Activated naive CD8-positive, alpha-beta T cell treated with anti-CD3 and anti-CD28 coated beads for 36 hours (primary cell): ENCODE measurements at places on chromosomes 7 and 10. TPM values are rescaled to one million over a fixed set of nuclear protein-coding genes. Genes with fewer than 3 reads are reported as not detected.
A peak's percentile ranks its signal among the peaks of the same experiment; 100 is the strongest.

- H3K4me3 ChIP-seq = no peak overlapping the region
- no peaks in the 10 kb centered on the region for H3K27me3 ChIP-seq
- H3K27ac ChIP-seq = no peak overlapping the region
- H3K36me3 ChIP-seq = no peaks in the 10 kb centered on the region
- DNase-seq = no peak
Observed at GRCh38 chr10:19775296-19775695, 40.9 kb upstream of the PLXDC2 start.

DNA sequence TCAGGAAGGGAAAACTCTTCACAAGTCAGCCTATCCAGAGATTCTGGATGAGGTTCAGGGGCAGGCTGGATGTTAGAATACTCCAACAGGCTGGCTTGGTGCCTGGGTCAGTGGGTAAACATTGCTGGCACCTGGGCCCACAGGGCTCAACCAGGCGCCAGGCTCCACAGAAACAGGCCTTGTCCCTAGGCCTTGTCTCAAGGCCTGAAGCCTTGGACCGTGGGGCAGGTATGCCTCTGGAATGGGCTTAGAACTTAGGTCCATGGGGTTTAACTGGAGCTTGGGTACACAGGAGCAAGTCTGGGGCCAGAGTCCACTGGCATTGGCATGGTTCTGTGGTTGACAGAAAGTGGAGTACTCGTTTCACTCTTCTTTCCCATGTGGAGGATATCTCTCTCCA, 263.0 kb upstream of the ETV1 start:
- no peaks in the 10 kb centered on the region for H3K4me1 ChIP-seq
- no peaks in the 10 kb centered on the region for H3K27me3 ChIP-seq
- no peak overlapping the region for H3K4me3 ChIP-seq
- no peak for DNase-seq
- no peak overlapping the region for H3K27ac ChIP-seq

The TSPAN15 gene
- 0.66 TPM for total RNA-seq

- H3K4me3 ChIP-seq = no peak overlapping the region
- H3K36me3 ChIP-seq = peaks cover 2% of the 10 kb centered on the region
- peaks cover 12% of the 10 kb centered on the region for H3K27me3 ChIP-seq
- peak; percentile 5 for DNase-seq
- H3K27ac ChIP-seq = no peak overlapping the region
Observed at GRCh38 chr7:116142850-116143249, 67.5 kb upstream of the TES start.

DNA sequence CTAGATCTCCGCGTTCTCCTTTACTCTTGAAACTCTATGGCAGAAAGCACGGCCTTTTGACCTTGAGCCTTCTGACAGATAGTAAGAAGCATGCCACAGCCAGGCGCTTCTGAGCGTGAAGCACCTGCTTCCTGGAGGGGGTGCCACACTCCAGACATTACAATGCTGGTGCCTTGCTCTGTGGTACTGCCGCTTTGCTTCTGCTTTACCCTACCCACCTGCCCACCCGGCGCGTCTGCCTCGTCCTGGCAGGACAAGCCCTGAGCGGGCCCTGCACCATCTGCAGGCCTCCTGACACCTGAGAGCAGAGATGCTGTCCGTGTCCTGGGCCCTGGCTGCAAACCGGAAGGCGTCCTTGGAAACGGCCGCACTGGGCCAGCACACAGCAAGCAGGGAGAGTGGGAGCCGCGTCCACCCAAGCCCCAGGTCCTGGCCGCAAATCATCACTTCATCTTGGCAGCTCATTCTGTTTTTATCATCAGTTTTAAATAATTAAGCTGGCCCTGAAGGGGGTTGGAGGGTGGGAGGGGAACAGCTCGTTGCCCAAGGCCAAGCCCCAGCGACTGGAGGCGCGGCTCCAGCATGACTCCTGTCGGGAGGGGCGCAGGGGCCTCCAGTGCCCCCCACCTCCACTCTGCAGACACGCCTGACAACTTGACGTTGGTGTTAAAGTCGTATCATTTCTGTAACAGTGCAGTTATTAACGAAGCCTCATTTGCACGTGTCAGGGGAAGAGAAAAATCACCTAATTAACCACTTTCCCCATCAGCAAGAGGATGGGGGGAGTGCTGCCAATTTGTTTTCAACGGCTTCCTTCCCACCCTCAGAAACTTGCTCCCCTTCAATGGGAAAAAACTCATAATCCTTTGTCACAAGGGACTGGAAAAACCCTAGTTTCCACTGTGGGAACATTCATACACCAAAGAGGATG, 132.2 kb downstream of the MAD1L1 start:
- H3K4me1 ChIP-seq = peaks cover 47% of the 10 kb centered on the region
- peak overlapping the region; percentile 83 for H3K27ac ChIP-seq
- H3K27me3 ChIP-seq = no peaks in the 10 kb centered on the region
- H3K4me3 ChIP-seq = peak overlapping the region; percentile 20
- peak; percentile 36 for DNase-seq

The TMEM72 gene
- total RNA-seq = not detected

DNA sequence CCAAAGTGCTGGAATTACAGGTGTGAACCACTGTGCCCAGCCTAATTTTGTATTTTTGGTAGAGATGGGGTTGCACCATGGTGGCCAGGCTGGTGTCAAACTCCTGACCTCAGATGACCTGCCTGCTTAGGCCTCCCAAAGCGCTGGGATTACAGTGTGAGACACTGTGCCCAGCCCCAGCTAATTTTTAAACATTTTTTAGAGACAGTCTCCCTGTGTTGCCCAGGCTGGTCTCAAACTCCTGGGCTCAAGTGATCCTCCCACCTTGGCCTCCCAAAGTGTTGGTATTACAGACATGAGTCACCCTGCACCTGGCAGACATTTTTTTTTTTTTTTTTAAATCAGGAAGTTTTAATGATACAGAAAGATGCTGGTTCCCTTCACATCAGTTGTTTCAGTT, 15.5 kb downstream of the DENND10 start:
- peaks cover 11% of the 10 kb centered on the region for H3K36me3 ChIP-seq
- peaks cover 5% of the 10 kb centered on the region for H3K4me1 ChIP-seq
- no peaks in the 10 kb centered on the region for H3K27me3 ChIP-seq

GRCh38 chr7:148963583-148964482, 64.5 kb downstream of the PDIA4 start:
- DNase-seq = no peak
- peak overlapping the region; percentile 78 for H3K4me3 ChIP-seq
- peak overlapping the region; percentile 85 for H3K27ac ChIP-seq
- no peaks in the 10 kb centered on the region for H3K27me3 ChIP-seq

- no peak for DNase-seq
- H3K27me3 ChIP-seq = no peaks in the 10 kb centered on the region
- no peak overlapping the region for H3K27ac ChIP-seq
- no peaks in the 10 kb centered on the region for H3K36me3 ChIP-seq
Observed at GRCh38 chr10:10716972-10717371, 300.7 kb upstream of the CELF2 start.

- DNase-seq = no peak
- H3K27ac ChIP-seq = no peak overlapping the region
- peaks cover 6% of the 10 kb centered on the region for H3K27me3 ChIP-seq
- no peaks in the 10 kb centered on the region for H3K4me1 ChIP-seq
Observed at GRCh38 chr10:955820-956217, 24.3 kb upstream of the LARP4B start.

GRCh38 chr10:90162271-90162853, 461.0 kb downstream of the KIF20B start:
- no peak for DNase-seq
- no peaks in the 10 kb centered on the region for H3K4me1 ChIP-seq
- H3K4me3 ChIP-seq = no peak overlapping the region
- no peak overlapping the region for H3K27ac ChIP-seq
- no peaks in the 10 kb centered on the region for H3K36me3 ChIP-seq

GRCh38 chr7:105825371-105825770, 51.0 kb downstream of the ATXN7L1 start:
- peaks cover 19% of the 10 kb centered on the region for H3K4me1 ChIP-seq
- peaks cover 16% of the 10 kb centered on the region for H3K36me3 ChIP-seq
- H3K4me3 ChIP-seq = no peak overlapping the region
- DNase-seq = no peak
- no peak overlapping the region for H3K27ac ChIP-seq
- no peaks in the 10 kb centered on the region for H3K27me3 ChIP-seq

DNA sequence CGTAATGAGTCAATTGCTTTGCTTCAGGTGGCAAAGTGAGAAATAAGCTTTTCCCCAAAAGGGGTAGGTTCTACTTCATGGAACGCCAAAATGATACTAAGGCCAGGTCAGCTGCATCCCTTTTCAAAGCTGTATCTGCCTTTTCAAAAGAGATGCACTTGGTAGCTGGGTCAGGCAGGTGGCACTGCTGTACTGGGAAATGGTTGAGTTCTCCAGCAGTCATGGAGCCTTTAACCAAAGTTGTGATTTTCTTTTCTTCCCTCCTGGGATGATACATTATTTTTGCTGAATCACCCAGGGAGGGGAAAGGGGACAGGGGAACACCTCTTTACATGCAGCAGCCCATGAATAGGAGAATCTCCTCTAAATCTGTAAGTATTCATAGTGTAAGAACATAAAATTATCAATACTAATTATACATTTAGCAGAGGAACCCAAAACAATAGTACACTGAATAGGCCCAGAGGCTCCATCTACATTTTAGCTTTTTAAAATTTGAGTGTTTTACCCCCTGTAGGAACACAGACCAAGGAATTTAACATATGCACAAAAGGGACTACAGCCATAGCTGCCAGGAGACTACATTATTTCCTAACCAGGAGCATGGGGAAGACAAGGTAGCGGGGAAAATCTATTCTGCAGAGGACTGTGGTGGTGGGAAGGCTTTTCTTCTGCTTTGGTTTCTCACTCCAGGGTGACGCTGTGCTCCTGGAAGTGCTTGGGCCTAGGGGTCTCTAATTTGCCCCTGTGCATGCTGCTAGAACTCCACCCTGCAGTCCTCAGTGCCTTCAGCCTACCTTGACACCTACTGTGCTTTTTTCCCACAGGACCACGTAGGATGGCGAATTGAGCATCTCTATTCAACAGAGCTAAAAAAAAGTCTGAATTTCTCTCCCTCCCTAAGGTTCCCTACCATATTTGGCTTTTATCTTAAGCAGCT, 6.4 kb upstream of the GPR22 start:
- no peaks in the 10 kb centered on the region for H3K36me3 ChIP-seq
- H3K4me3 ChIP-seq = no peak overlapping the region
- no peaks in the 10 kb centered on the region for H3K27me3 ChIP-seq
- H3K27ac ChIP-seq = no peak overlapping the region

DNA sequence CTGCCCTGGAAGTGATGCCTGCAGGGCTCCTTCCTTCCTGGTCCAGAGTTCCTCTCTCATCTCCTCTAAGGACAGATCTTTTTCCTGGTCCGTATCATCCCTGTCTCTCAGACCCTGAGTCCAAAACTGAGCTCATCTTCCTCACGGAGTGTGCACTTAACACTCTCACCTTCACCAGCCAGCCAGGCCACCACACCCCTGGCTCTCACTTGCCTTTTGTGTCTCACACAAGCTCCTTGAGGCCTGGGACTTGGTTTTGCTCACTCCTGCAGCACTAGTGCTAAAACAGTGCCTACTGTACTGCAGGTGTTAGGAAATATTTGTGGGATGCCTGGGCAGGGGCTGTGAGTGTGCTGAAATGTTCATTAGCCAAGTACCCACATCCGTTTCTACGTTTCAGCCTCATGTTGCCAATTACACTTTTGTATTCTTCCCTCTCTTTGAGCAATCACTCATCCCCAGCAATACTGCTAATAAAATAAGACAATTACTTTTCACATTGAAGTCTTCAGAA, 21.4 kb upstream of the PARP12 start:
- H3K27ac ChIP-seq = peak overlapping the region; percentile 34
- H3K27me3 ChIP-seq = no peaks in the 10 kb centered on the region
- H3K36me3 ChIP-seq = no peaks in the 10 kb centered on the region
- DNase-seq = no peak

- DNase-seq = no peak
- no peaks in the 10 kb centered on the region for H3K27me3 ChIP-seq
Observed at GRCh38 chr7:115183431-115184057, 261.6 kb downstream of the MDFIC start.

GRCh38 chr10:16674147-16674703, 143.0 kb downstream of the RSU1 start:
- no peaks in the 10 kb centered on the region for H3K4me1 ChIP-seq
- peaks cover 50% of the 10 kb centered on the region for H3K36me3 ChIP-seq
- no peak for DNase-seq
- H3K27me3 ChIP-seq = no peaks in the 10 kb centered on the region

GRCh38 chr10:110947061-110947595, 27.7 kb downstream of the SHOC2 start:
- H3K4me3 ChIP-seq = no peak overlapping the region
- peaks cover 38% of the 10 kb centered on the region for H3K4me1 ChIP-seq
- peaks cover 77% of the 10 kb centered on the region for H3K36me3 ChIP-seq
- no peak overlapping the region for H3K27ac ChIP-seq

- no peak overlapping the region for H3K27ac ChIP-seq
- H3K27me3 ChIP-seq = no peaks in the 10 kb centered on the region
- H3K4me1 ChIP-seq = no peaks in the 10 kb centered on the region
- DNase-seq = no peak
Observed at GRCh38 chr7:30922596-30922995, 10.9 kb downstream of the AQP1 start.

DNA sequence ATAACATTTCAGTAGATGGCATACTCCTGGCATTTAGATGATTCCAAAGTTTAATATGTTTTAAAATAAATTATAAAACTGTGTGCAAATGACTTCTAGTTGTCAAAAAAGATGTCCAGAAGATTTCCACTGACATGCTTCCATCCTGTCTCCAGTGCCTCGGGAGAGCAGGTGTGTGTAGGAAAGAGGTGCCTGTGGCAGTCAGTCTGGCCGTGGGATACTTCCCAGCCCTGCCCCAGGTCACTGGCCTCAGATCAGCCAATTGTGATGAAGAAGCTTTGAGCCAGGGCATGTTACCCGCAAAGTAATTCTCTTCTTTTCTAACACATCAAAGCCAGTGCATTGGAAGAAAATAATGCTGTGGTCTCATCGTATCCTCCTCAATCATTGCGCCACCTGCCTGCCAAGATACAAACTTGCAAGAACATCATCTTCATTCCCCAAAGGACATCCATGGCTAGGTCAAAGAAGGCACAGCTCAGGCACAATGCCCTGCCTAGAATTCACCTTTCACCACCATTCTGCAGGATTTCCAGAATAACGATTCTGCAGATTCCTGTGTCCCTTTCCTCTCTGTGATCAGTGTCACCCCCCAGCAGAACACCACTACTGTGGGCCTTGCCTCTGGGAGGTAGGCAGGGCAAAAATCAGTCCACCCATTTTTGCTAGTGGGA, 6.3 kb upstream of the KCNMA1 start:
- H3K27ac ChIP-seq = no peak overlapping the region
- H3K27me3 ChIP-seq = peaks cover 43% of the 10 kb centered on the region
- H3K36me3 ChIP-seq = no peaks in the 10 kb centered on the region

- H3K36me3 ChIP-seq = no peaks in the 10 kb centered on the region
- no peaks in the 10 kb centered on the region for H3K4me1 ChIP-seq
- no peak overlapping the region for H3K27ac ChIP-seq
- no peak for DNase-seq
- no peak overlapping the region for H3K4me3 ChIP-seq
Observed at GRCh38 chr7:68994841-68995240, 603.4 kb upstream of the AUTS2 start.

GRCh38 chr7:90503367-90503766, 33.9 kb downstream of the PTTG1IP2 start:
- no peak for DNase-seq
- H3K4me1 ChIP-seq = no peaks in the 10 kb centered on the region
- no peaks in the 10 kb centered on the region for H3K36me3 ChIP-seq
- no peak overlapping the region for H3K4me3 ChIP-seq
- no peaks in the 10 kb centered on the region for H3K27me3 ChIP-seq
